ENCODE measurements at places on chromosomes 13 and 19.

GRCh38 chr13:98487522-98487921 is 89.4 kb downstream of the STK24 start:
- DNase-seq, result no peak

- DNase-seq, result no peak
These were observed 550 bp downstream of the ZNF383 start for GRCh38 chr19:37218592-37218935.

DNA sequence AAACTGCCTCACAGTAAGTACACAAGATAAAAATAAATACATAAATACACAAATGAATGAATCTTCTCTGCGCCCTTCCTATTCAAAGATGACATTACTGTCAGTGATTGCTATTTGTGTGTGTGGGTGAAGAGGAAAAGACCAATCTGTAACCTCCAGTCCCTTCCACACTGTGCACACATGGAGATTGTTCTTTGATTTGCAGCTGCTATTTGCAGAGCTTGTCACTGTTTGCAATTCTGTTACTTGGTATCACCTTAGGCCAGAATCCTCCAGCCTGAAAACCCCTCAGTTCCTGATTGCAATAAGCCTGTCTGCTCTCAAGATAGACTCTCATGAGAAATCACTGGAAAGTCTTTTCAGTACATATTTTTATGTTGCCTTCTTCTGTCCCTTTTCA is 1314.9 kb downstream of the PCDH9 start:
- DNase-seq, result no peak

DNA sequence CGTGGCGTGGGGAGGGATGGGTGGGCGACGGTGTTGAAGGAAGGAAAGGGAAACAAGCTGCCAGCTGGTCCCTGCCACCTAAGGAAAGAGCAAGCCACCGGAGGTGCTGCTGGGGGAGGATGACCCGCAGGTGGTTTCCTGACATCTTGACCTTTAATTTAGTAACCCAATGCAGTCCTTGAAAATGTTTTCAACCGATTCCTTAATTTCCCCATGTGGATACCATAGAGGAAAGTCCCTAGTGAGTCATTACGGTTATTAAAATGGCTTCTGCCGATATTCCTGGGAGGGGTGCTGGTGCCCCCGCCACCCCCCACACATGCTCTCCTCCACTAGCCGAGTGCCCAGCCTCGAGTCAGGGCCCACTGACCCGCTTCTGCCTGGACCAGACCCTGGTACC is 6.3 kb upstream of the ANKRD10 start:
- no peak for DNase-seq

- no peak for DNase-seq
These were observed 80.3 kb upstream of the FRY start for GRCh38 chr13:31951215-31951678.

GRCh38 chr19:12346896-12347295 is 13.5 kb upstream of the ZNF563 start:
- DNase-seq, result no peak

DNA sequence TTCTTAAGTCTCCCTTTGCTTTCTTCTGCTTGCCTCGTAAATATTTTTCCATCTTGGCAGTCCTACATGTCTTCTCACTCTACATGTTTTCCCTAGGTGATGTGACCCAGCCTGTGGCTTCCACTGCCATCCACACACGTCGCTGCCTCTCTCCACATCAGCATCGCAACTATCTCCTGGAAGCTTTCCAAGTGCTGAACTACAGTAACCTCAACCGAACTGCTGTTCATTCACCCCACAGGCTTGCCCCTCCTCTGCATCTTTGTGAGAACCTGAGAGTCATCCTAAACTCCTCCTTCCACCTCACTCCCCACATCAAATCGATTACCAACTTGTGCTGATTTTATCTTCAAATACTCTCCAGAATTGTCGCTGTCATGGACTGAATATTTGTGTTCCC is 41.2 kb upstream of the USPL1 start:
- DNase-seq, result peak; percentile 66

All from NCI-H1105 treated with DMSO at 0.1 percent for 48 hours (cell line).